ENCODE measurements at places on chromosomes 12 and 14. TPM values are rescaled to one million over a fixed set of nuclear protein-coding genes. Genes with fewer than 3 reads are reported as not detected.
A peak's percentile ranks its signal among the peaks of the same experiment; 100 is the strongest.

NOXRED1 gene
- polyA plus RNA-seq = 0.30 TPM

SLCO1A2 gene
- 0.21 TPM for polyA plus RNA-seq

WSCD2 gene
- polyA plus RNA-seq = 0.72 TPM

GRCh38 chr14:85415015-85415712 is 114.8 kb upstream of the FLRT2 start:
- H3K27me3 ChIP-seq = no peaks in the 10 kb centered on the region
- no peaks in the 10 kb centered on the region for H3K36me3 ChIP-seq
- peak overlapping the region; percentile 37 for H3K27ac ChIP-seq
- no peaks in the 10 kb centered on the region for H3K4me1 ChIP-seq

DNA sequence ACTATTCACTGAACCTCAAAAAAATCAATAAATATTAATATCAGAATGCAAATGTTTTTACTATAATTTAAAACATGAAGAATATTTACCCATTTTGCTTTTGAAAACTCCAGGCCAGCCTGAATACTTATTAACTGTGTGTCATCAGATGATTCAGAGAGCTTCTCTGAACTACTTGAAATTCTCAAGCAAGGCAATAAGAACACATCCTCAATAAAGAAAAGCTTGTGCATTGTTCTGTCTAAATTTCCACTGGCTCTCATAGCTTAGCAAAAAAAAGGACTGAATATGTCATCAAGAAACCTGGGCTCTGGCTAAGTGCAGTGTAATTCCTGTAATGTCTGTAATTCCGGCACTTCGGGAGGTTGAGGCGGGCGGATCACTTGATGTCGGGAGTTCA is 194.1 kb downstream of the BTG1 start:
- no peaks in the 10 kb centered on the region for H3K27me3 ChIP-seq
- no peak overlapping the region for H3K4me3 ChIP-seq
- DNase-seq = no peak

- H3K36me3 ChIP-seq = no peaks in the 10 kb centered on the region
- DNase-seq = no peak
- no peak overlapping the region for H3K4me3 ChIP-seq
- peaks cover 12% of the 10 kb centered on the region for H3K27me3 ChIP-seq
- H3K27ac ChIP-seq = no peak overlapping the region
- H3K4me1 ChIP-seq = no peaks in the 10 kb centered on the region
Observed at GRCh38 chr12:132386926-132387497, 57.6 kb upstream of the GALNT9 start.
